Fibroblast of skin of right biceps (primary cell): ENCODE measurements at places on chromosomes 16 and 17.
A peak's percentile ranks its signal among the peaks of the same experiment; 100 is the strongest.

DNA sequence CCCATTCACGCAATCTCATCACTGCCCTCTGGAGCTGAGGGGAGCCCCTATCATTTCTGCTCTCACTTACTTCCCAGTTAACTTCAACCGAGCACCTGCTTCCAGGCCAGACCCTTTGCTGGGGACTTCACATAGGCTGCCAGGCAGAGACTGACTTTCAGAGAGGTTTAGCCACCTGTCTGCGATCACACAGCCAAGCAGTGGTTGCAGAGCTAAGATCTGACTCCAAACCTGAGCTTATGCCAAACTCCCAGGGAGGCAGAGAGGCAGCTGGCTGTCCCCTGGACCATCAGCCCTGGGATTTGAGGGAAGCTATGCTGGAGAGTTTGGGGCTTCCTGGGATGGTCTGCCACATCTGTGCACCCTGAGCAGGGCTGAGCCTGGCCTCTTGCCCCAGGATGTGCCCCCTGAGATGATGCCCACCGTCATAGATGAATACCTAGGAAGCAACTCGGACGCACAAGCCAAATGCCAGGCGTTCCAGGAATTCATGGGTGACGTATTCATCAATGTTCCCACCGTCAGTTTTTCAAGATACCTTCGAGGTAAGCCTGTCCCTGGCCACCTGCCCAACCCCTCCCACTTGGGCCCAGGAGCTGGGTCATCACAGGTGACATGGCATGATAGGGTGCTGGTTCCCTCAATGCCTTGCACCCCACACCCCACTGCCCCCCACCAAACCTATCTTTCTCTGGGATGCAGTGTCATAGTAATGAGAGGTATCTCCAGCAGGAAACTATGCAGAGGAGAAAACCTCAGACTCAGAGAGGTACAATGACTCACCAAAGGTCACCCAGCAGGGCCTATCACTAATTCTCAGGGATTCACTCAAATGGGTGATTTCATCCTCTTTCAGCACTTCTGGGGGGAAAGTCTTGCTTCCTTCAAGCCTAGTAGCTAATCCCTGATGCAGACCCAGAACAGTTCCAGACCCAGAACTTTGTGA is 10.0 kb downstream of the CES3 start:
- DNase-seq: peak; percentile 52

GRCh38 chr16:55700961-55701360 is 45.2 kb downstream of the SLC6A2 start:
- peak; percentile 13 for DNase-seq

- DNase-seq: no peak
Observed at GRCh38 chr17:15364615-15365014, 23.2 kb upstream of the TEKT3 start.

DNA sequence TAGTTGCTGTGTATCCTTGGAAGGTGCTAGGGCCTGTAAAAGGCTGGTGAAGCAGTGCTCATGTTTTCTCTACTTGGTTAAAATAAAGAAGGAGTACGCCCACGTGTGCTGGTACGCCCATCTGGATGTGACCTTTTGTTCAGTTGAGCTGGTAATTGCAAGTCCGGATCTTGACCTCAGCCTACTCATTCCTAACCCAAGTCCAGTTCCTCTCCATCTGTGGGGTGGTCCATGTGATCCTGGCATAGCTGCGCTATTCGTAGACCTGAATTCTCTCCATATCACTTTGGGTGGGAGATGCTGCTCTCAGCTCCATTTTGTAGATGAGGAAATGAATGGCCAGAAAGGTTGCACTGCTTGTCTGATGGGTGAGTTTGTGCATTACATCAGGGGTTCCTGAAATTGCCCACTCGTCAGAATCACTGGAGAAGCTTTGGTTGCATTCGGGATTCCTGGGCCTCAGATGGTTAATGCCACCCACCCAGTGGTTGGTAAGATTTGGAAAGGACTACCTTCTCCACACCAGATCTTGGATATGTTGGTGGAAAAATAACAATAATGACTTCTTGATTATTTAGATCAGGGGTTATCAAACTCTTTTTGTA is 328.8 kb downstream of the CPPED1 start:
- no peak for DNase-seq

DNA sequence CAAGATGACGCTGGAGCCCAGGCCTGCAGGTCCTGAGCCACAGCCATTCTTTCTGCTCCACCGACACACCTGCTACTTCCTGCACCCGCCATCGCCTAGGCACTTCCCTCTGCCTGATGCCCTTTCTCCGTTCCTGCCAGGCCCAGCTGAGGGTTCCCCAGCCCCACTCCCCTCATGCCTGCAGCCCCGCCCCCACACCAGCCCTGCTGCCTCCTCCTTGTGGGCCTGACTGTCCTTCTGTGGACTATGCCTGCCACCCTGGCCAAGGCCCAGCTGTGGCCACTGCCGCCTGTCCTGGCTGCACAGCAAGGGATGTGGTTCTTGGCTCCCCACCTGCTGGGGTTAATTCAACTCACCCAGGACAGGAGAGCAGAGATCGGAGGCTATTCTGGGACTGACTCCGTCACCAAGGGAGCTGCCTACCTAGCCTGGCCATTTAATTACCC is 7.5 kb downstream of the NATD1 start:
- no peak for DNase-seq

DNA sequence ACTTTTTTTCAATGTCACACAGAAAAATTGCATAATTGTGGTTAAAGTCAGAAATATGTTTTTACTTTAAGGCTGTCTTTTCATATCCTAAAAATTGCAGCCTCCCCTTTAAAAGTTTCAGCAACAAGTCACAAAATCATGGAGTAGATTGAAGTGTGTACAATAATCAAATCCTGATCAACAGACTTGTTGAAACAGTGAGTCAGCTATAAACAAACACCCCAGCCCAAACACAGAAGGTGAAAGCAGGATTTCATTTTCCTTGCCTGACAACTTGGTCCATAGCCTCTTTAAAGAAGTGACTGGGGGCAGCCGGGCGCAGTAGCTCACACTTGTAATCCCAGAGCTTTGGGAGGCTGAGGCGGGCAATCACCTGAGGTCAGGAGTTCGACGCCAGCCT is 59.9 kb downstream of the WNT3 start:
- DNase-seq: no peak

DNA sequence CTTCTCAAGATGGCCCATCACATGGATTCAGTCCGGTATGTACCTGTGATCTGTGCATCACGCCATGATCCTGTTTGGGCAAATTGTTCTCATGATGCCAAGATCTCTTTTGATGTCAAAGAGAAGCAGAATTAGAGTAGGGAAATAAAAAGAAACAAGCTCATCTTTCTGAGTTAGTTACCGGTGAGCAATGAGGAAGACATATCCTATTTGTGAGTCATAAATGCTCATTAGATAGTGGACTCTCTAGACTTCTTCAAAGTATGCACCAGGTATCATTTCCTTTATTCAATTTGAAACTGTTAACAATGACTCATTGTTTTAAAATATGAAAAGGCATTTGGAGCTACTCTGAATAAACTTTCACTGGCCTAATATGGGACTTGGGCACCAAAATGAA is 8.0 kb upstream of the KRTAP4-12 start:
- peak; percentile 67 for DNase-seq
